Gastrocnemius medialis (tissue), 4 donors: ENCODE measurements at places on chromosomes 2 and 18. TPM values are rescaled to one million over a fixed set of nuclear protein-coding genes. Genes with fewer than 3 reads are reported as not detected.
A peak's percentile ranks its signal among the peaks of the same experiment; 100 is the strongest.

RIT2 gene
- total RNA-seq, result not detected

- peak overlapping the region; percentile 95 for H3K27ac ChIP-seq
- H3K4me3 ChIP-seq, result peak overlapping the region; percentile 38
- peaks cover 66% of the 10 kb centered on the region for H3K4me1 ChIP-seq
- H3K36me3 ChIP-seq, result no peaks in the 10 kb centered on the region
These were observed 31.1 kb downstream of the TOGARAM2 start for GRCh38 chr2:29012211-29012681.

GRCh38 chr18:75441896-75442295 is 14.4 kb upstream of the SMIM21 start:
- H3K27me3 ChIP-seq, result no peaks in the 10 kb centered on the region
- H3K4me1 ChIP-seq, result no peaks in the 10 kb centered on the region
- H3K4me3 ChIP-seq, result no peak overlapping the region

DNA sequence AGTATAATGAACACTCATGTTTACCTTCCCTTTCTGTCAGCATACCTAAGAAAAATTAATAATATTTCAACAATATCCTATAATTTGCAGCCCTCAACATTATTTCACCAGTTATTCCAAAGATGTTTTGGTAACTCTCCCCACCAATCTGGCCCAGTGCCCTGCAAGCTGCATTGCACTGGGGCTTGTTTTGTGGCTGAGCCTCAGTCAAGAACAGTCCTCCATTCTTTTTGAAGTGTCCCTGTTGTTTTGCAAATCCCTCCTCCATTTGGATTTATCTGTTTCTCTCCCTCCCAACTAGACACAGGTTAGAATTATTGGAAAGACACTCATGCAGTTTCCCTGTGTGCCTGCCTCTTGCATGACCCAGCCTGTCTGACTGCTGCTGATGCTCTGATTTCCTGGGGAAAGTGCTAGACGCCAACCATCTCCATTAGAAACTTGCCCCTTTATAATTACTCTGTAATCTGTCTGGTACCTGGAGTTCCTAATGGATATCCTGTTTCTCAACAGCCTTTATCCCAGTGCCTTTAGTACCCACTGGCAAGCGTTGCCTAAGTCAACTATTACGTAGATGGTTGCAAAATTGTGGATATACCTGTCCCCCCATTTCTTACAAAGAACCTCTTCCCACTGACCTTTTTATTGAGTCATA is 60.2 kb downstream of the EIF5B start:
- H3K27me3 ChIP-seq, result no peaks in the 10 kb centered on the region
- H3K36me3 ChIP-seq, result peaks cover 92% of the 10 kb centered on the region
- DNase-seq, result no peak
- peak overlapping the region; percentile 69 for H3K27ac ChIP-seq

DNA sequence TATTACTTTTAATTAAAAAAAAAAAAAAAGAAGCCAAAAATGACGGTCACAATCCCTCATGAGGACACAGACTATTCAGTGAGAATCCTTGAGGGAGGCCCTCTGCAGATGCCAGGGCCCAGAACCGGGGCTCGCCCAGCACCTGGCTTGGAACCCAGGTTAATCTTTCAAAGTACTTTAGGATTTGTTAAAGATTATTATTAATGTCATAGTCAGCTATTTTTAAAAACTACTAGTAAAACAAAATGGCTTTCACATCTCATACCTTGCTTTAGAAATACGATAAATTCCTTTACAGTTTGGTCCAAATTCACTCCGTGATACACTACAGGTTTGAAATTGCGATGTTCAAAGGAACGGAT is 27.1 kb downstream of the C2orf76 start:
- H3K27ac ChIP-seq, result no peak overlapping the region
- peaks cover 3% of the 10 kb centered on the region for H3K4me1 ChIP-seq
- no peaks in the 10 kb centered on the region for H3K36me3 ChIP-seq
- no peaks in the 10 kb centered on the region for H3K27me3 ChIP-seq
- no peak overlapping the region for H3K4me3 ChIP-seq
